ENCODE measurements at places on chromosomes 13 and 19. TPM values are rescaled to one million over a fixed set of nuclear protein-coding genes. Genes with fewer than 3 reads are reported as not detected.
A peak's percentile ranks its signal among the peaks of the same experiment; 100 is the strongest.

DNA sequence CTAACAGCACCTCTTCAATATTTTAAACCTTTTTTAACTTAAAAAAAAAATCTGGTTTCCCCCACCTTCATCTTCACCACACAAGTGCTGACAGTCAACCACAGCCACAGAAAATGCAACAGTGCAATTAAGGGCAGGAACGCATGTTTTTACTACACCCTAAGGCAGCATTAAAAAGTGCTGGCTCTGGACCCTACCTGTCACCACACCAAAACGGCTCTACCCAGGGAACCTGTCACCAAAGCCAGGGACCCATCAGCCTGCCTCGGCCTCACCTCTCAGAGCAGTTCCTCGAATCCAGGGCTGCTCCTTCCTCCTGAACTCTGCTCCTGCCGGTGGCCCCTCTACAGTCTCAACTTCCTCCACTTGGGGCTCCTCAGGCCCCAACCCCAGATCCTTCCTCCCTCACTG lies 22.5 kb upstream of the SLC35E1 start:
- no peak for DNase-seq

ZBTB32 gene
- total RNA-seq: 0.11 TPM

CGB8 gene
- total RNA-seq: 0.31 TPM

DNA sequence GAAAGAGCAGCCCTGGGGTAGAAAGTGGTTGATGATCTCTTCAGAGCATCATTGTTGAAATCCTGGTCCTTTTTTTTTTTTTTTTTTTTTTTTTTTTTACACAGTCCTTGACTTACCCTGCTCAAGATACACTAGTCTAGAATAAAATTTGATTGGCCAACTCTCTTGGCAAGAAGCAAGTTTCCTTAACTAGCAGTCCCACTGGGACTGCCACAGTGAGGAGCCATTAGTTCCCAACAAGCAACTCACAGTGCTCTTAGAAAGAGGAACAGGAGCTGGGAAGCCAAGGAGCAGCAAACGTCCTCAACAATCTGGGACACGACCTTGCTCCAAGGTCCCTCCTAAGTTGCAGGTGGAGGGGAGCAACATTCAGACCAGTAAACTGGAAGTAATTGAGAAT lies 47.9 kb upstream of the INTS6 start:
- DNase-seq: no peak

CEACAM8 gene
- not detected for total RNA-seq

COX7A1 gene
- total RNA-seq: 0.64 TPM

ZNF610 gene
- 4.4 TPM for total RNA-seq

GRCh38 chr13:109868578-109869311 lies 82.4 kb upstream of the IRS2 start:
- no peak for DNase-seq

RFPL4AL1 gene
- total RNA-seq: not detected

DNA sequence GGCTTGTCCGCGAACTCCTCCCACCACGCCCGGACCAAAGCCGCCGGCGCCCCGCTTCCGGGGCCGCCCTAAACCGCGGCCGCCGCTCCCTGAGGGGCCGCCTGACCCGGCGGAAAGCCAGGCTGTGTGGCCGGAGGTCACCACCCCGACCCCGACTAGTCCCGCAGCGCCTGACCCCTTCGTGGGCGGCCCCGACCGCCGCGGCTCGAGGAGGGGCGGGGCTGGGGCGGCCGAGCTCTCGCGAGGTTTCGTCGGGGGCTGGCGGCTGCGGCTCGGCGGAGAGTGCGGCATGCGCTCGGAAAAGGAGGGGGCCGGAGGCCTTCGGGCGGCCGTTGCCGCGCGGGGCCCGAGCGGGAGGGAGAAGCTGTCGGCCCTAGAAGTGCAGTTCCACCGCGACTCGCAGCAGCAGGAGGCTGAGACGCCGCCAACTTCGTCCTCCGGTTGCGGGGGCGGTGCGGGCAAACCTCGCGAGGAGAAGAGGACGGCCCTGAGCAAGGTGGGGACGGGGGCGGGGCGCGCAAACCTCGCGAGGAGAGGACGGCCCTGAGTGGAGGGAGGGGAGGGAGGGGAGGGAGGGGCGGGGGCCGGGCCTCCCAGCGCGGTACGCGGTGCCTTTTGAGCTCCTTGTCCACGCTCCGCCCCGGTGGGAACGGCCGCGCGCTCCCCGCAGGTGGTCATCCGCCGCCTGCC lies at the start of gene UPF3A:
Gene UPF3A (plus strand): TSS at position 251 of the 690 bp plus-strand sequence. CDS start 39 bp downstream, at position 290.
- DNase-seq: peak; percentile 91

DNA sequence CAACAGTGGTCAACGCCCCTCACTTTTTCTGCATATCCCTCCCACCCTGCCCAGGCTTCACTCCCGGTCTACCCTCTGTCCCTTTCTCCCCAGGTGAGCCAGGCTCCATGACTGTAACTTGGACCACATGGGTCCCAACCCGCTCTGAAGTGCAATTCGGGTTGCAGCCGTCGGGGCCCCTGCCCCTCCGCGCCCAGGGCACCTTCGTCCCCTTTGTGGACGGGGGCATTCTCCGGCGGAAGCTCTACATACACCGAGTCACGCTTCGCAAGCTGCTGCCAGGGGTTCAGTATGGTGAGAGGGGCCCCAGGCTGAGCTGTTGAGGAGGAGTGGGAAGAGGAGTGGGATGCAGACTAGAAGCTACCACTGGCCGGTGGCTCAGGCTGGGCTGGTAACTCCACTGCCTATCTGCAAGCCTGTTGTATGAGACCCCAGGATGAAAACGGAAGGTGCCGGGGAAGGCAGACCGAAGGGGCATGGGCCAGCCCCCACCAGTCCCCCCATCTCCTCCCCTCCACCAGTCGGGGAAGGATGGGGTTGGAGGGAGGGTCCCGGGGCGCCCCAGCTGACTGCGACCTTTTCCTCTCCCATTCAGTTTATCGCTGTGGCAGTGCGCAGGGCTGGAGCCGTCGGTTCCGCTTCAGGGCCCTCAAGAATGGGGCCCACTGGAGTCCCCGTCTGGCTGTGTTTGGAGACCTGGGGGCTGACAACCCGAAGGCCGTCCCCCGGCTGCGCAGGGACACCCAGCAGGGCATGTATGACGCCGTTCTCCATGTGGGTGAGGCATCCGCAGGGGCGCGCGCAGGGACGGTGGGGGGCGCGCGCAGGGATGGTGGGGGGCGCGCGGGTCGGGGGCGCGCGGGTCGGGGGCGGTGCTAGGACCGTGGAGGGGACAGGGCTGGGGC lies 14.4 kb downstream of the ACP7 start:
- peak; percentile 33 for DNase-seq

- no peak for DNase-seq
These were observed 63.7 kb downstream of the CRYL1 start for GRCh38 chr13:20461860-20462532.

PSG3 gene
- total RNA-seq: not detected

DNA sequence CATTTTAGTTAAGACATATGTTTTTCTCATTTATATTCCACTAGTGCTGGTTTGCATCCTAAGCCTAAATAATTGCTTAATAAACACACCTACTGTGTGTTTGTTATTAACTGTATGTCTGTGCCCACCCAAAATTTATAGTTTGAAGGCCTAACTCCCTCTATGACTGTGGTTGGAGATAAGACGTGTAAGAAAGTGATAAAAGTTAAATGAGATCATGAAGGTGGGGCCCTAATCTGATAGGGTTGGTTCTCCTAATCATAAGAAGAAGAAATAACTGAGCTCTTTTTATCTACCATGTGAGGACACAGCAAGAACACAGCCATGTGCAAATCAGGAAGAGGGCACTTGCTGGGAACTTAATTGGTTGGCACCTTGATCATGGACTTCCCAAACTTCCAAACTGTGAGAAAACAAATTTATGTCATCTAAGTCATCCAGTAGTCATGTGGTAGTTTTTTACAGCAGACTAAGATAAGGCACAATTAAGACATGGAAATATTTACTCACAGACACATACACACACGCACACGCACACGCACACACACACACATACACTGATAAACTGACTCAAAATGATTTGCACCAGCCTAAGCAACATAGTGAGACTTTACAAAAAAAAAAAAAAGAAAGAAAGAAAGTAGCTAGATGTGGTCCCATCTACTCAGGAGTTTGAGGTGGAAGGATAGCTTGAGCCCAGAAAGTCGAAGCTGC lies 662.1 kb downstream of the PCDH9 start:
- no peak for DNase-seq

All from WTC11 (cell line).